GM12878 (cell line): ENCODE measurements at places on chromosomes 7 and 10.

DNA sequence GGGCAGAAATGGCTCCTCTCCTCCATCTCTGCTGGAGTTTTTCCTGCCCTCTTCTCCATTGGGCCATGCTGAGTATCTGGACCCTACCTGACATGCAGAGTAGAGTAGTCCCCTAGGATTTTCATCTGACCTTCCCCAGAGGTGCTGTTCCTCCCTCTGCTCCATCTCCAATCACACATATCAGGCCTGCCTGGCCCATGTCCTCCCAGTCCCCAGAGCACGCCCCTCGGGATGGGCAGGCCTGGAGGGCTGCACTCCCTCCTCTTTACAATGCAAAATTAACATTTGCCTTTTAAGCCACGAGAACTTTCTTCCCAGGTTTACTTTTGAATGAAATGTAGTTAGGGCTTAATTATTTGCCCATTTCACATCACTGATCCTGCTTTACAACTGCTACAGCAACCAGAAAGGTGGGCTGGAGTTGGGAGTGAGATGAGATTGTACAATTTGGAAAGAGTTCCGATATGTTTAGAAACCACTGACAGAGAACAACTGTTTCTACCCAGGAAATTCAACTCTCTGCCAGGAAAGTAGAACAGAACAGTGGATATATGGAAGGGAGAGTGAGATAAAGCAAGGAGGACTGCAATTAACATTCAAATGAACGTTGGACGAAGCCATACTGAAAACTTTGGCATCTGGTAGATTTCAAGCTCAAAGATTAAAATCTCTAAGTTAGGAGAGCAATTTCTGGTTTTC, 184.0 kb upstream of the HABP2 start:
- no peak for DNase-seq

DNA sequence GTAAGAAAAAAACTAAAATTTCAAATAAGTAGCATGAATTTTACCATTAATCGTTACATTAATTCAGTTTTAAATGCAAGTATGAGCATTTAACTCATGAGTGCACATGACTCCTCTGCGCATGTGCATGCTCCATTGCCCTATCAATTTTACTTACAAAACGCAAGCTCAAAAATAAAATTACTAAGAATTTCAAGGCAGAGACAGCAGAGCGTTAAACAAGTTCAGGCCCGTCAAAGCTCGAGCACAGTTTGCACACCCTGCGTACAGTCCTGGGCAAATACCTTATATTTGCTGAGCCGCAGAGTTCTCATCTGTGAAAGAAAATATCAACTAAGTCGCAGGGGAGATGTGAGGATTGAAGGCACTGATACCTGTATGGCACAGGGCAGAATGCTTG, 373.6 kb downstream of the BBS9 start:
- no peak for DNase-seq

DNA sequence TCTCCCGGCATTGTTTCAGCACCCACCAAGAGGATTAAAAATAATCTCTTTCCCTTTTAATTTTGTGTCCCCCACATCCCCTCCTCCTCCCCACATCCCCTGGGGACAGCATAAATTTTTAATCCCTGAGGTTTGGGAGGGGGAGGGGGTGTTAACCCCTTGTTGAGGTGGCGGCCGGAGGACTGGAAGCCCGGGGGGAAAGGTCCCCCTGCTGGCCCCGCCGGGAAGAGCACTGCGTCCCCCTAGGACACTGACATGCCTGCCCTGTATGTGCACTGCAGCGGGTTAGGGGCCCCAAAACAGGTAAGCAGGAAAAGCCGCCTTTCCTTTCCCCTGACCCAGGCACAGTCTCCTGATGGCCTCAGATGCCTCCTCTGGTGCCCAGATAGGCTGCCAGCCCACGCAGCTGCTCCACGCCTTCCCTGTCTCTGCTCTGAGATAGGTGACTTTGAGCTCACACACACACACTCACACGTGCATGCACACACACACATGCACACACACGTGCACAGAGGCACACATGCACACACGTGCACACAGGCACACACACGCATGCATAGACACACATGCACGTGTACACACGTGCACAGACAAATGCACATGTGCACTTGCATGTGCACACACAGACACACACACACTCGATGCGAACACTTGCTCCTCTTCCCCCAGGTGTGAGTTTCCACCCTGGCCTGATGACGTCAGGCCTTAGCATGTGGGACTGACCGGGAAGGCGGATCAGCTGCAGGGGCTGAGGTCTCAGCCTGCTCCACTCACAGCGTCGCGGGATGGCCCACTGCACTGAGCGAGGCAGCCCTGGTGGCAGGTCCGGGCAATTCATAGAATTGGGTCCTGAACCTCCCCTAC, 12.3 kb downstream of the CNPY1 start:
- no peak for DNase-seq

DNA sequence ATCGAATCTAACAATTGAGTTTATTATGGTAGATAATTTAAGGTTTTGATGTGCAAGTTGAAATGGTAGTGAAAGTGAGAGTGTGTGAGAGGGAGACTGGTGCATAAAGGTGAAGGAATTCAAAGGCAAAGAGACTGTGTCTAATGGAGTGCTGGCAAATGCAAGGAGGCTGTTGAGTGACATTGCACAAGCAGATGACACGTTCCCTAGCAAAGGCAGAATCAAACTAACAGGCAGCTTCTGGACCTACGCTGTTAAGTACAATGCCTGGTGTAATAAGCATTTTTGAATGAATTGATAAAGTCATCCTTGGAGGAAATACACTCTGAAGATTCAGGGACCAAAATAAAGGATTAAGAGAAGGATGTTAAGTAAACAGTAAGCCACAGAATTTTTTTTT, 11.7 kb upstream of the GPR141 start:
- DNase-seq: no peak

GRCh38 chr7:3302681-3303320, 1.7 kb downstream of the SDK1 start:
- DNase-seq: no peak

DNA sequence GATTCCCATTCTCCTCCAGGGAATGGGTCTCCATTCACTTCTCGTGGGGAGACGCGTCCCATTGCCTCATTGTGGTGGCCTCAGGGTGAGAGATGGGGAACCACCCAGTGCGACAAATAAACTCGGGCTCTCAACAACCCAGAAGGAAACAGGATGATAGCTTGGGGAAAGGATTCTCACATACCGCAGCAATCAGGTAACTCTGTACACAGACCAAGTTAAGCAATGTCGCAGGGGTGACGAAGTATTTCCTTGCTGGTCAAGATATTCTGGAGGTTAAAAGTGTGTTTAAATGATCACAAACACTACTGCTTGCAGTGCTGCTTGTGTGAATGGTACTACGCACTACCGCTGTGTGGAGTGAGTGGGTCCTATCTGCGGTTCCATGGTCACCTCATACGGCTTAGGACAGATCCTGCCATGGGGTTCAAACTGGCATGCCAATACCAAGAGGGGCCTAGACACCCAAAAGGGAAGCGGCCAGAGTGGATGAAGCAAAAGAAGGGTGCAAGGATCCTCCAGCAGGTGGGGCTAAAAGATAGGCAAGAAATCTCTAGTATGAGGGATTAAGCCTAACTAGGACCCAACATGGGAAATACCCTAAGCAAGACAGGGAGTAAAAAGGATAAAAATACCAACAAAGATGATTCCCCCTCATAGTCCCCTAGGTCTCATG, 143.8 kb upstream of the TMEM106B start:
- DNase-seq: peak; percentile 5

- DNase-seq: no peak
These were observed 242.2 kb downstream of the MALRD1 start for GRCh38 chr10:19290770-19291169.

GRCh38 chr7:32958046-32959025, 1.1 kb downstream of the FKBP9 start:
- DNase-seq: no peak

DNA sequence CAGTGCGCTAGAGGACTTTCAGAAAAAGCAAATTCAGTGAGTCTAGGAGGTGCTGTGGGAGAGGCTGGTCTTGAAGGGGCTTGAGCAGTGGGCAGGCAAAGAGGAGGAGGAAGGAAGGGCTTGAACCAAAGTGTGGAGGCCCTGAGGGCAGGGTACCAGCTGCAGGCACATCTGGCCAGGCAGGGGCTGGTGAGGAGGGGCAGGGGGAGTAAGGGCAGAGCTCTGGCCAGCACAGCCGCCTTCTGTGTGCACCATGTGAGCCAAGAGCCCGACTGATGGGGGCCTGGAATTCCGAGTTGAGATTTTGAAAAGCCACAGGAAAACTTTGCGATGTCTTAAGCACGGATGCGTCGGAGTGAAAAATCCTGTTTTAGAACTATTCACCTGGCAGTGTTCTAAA, 74.5 kb downstream of the PRPF18 start:
- DNase-seq: no peak

- no peak for DNase-seq
These were observed 107.1 kb downstream of the DLG5 start for GRCh38 chr10:77819210-77820112.

- DNase-seq: peak; percentile 53
These were observed 3.5 kb upstream of the CFAP58 start for GRCh38 chr10:104350127-104350635.
